GM04503 (cell line): ENCODE measurements at places on chromosomes 6 and 20.

GRCh38 chr6:89817481-89817880 is 2.1 kb downstream of the MDN1 start:
- no peak for DNase-seq

DNA sequence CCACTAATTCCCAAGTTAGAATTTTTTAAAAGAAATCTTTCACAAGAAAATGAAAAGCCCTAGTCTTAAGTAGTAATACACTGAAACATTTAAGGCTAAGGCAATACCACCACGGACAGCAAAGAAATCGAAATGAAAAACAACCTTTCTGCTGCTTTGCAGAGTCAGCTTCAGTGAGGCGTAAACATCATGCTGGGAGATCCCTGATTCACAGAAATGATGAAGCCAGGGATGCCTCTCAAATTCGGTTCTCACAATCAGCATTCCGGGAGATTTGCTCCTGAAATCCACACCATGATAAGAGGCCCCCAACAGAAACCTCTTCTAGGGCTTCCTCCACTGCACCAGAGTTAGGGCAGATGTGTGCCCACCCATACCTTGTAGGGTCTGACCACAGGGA is 18.6 kb downstream of the RRBP1 start:
- DNase-seq: no peak

GRCh38 chr6:159106627-159107241 is 61.9 kb upstream of the TAGAP start:
- peak; percentile 14 for DNase-seq

GRCh38 chr6:127590344-127590743 is 13.4 kb downstream of the C6orf58 start:
- no peak for DNase-seq

DNA sequence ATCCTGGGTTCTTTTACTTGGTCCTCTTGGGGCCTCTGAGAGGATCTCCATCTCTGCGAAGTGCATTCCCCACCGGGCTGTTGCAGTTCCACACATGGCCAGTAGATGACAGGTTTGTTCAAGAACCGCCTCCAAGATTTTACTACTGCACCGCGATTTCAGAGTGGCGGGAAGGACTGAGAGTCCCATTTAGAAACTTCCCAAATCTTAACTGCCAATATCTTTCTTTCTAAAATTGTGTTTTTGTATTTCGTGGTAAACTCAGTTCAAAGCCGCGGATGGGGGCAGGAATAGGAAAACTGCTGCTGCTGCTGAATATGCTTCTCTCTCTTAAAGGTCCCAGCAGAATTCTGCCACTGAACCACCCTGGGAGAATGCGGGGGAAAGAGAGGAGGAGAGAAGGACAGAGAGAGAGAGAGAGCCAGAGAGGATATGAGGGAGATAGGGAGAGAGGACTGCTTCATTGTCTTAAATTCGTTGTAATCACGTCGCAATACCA is 8.6 kb upstream of the BTNL2 start:
- no peak for DNase-seq

DNA sequence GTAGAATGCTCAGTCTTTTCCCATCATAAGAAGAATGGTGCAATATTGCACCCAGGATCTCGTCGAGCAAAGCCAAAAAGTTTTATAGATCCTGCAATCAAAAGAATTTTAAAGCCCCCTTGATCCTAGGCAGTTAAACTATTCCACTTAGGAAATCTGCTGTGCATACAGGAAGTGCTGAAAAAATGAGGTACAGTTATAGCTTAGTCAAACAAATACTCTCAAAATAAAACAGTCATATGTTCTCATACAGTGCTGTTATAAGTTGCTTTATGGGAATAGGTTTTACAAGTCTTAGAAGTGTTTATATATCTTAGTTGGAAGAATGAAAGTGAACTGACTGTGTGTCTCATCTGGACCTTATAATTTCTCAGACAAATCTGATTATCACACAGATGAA is 232.6 kb upstream of the RAB32 start:
- DNase-seq: no peak
